Stimulated activated CD8-positive, alpha-beta memory T cell treated with anti-CD3 and anti-CD28 coated beads, Interleukin-4, amount 100 ng/mL, for 1 hour (primary cell): ENCODE measurements at places on chromosomes 16 and 17.
A peak's percentile ranks its signal among the peaks of the same experiment; 100 is the strongest.

DNA sequence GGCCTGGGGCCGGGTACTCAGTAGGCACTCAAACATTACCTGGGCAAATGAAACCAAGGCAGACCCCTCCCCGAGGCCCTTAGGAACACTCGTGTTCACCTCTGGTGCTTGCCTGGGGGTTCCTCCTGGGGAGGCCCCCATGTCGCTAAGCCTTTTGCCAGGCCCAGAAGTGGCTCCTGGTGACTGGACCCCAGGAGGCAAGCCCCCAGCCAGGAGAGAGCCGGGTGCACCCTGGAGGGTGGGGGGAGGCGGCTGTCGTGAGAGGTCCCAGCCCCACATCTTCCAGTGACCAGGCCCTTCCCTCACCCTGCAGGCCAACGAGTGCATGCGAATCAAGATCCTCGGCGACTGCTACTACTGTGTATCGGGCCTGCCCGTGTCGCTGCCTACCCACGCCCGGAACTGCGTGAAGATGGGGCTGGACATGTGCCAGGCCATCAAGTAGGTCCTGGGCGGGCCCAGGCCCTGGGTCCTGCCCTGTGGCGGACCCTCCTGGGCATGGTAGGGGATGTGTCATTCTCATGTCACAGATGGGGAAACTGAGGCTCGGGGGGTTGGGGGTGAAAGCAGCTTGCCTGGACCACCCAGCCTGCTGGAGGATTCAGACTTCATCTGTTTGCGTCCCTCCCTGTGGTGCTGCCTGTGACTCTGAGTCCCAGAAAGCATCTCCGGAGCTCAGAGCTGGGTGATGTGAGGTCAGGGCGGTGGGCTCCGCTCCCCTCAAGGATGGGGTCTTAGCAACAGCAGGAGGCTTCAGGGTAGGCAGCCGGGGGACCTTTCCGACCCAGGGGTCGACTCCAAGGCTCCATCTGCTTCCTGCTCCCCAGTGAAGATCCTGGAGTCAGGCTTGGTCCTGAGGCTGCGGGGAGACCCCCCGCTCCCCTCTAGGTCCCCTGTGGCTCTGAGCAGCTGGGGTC lies 32.5 kb downstream of the ADCY7 start:
- DNase-seq = no peak

DNA sequence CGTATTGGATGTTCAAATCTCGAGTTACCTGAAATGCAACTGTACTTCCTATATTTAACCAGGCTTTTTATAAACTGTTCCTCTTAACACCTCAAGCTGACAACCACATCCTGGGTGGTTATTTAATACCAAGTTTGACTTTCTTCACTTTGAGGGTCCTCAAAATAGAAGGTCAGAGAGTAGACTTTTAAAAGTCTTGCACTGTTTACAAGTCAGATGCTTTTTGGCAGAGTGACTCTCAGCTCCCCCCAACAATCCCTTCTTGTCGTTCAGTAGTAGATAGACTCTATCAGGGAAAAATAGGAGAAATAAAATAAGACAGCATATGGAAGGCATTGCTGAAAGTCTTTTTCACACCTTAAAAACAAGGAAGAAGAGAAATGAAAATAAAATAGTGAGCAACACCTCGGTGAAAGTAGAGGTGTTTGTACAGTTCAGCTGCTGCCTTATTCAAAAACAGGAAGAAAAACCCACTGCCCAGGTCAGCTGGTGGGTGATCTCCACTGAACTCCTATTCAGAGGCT lies 650.4 kb downstream of the WWOX start:
- no peak for DNase-seq

DNA sequence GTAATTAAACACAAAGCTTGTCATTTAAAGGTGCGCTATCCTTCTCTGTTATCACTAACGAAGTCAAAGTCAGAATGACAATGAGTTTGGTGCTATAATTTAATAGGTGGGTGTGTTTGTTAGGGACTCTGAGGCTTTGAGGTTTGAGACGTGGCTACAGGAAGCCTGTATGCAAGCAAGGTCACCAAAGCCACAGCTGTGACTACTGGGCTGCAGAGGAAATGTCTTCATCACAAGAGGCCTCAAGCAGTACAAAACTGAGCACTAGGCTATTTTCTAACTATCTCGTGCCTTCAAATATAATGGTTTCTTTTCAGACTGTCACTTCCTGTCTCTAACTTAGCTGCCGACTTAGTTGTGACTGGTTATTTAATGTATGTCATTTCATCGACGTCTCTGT lies 141.2 kb downstream of the AATF start:
- peak; percentile 30 for DNase-seq

- no peak for DNase-seq
Observed at GRCh38 chr16:27410761-27411160, 8.8 kb downstream of the IL21R start.

DNA sequence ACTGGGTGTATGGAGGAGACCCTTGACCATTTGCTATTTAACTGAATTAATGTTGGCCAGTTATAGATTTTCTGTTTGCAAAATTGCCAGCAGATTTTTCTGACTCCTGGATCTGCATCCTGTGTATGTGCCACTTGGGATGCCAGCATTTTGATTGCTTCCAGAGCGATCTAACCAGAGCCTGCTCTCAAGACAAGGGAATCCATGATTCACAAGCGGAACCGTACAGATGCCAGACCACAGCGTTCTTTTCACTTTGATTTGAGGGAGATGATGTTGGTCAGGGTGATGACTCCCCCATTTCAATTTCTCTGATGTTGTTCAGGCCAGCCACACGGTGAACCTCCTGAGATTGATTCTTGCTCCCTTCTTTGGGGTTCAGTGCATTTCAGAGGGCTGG lies 228.7 kb downstream of the CDH13 start:
- no peak for DNase-seq

GRCh38 chr16:11238272-11239202 lies 17.5 kb downstream of the SOCS1 start:
- no peak for DNase-seq

DNA sequence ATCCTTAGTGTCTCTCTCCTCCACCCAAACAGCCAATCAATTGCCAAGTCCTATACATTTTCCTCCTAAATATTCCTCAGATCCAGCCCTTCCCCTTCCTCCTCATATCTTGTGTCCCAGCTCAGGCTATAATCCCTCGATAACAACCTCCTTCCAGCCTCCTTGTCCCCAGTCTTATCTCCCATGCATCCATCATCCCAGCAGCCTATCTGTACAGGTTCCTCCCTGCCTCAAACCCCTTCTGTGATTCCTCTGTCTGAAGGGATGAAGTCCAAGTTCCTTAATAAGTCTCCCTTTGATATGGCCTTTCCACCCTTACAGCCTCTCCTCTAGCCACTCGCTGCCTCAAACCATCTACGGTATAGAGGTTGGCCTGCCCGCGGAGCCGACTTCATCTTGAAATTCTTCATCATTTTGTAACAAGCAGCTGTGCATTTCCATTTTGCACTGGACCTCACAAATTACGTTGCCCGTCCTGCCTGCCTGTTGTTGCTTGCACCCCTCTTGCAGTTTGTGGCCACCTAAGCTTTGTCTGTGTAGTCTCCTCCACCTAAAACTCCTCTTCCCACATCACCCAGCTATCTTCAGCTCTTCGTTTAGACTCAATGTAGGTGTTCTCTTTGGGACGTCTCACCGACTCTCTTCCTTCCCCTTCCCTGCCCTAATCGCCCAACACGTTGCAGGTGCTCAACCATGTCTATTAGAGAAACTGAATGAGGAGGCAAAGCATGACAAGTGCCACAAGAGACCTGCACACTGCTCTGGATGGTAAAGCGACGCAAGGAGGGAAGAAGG lies 786 bp upstream of the CDK5RAP3 start:
- DNase-seq = no peak

- no peak for DNase-seq
Observed at GRCh38 chr17:12959441-12959840, 58.4 kb downstream of the ELAC2 start.

DNA sequence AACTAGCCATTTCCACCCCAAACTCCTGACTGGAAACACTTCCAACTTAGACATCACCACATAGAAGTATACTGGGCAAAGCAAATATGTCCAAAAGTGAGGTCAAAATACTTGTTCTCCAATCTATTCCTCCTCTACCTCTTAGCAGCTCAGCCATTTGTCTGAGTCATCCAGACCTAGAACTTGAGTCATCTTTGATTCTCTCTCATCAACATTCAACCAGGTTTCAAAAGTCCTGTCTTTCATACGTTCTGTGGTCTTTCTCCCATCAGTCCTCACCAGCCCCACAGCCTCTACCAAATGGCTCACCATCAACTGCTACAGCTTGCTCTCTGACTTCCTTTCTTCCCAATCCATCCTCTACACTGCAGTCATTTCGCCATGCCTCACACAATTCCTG lies 6.8 kb downstream of the ANKFY1 start:
- no peak for DNase-seq

DNA sequence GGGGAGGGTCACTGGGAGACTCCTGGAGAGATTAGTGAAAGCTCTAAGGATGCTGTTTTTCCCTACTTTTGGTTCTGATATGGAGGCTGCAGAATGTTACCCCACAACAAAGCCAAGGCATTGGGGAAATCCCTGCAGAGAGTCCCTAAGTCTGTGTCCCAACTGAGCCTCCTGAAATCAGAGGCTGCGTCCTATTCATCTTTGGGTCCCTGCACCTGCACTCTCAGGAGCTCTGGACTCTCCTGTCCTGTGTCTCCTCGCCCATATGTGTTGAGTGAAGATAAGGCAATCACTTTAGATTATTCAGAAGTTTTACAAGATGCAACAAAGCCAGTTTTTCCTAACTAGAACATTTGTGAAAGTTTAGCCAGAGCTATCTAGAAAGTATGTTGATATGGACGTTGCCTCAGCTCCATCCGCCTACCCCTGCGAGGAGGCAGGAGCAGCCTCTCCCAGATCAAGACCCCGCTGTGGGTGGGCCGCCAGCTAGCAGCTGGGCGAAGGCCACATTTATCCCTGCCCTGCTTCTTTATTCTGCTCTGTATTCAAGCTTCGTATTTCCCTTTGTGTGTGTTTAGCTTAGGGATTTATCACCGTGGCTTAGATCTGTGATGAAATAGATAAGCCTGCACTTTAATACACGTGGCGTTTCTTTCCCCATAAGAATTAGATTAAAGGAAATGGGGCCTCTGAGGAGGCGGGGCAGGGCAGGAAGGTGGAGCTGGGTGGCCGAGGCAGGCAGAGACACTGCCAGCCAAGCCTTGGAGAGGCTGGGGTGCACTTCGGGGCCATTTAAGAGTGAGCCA lies 37.4 kb downstream of the SHISA6 start:
- DNase-seq = no peak

DNA sequence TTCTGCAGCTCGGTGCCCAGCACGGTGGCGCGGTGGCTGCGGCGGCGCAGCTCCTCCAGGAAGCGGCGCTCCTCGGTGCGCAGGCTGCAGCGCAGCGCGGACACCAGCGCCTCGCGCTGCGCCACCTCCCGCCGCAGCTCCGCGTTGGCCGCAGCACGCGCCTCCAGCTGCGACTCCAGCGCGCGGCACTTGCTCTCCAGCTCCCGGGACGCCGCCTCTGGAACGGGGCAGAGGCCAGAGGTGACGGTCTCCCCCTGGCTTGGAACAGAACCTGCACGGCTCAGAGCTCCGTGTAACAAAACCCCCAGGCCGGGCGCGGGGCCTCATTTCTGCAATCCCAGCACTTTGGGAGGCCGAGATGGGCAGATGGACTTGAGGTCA lies 13.2 kb upstream of the CLUH start:
- no peak for DNase-seq

DNA sequence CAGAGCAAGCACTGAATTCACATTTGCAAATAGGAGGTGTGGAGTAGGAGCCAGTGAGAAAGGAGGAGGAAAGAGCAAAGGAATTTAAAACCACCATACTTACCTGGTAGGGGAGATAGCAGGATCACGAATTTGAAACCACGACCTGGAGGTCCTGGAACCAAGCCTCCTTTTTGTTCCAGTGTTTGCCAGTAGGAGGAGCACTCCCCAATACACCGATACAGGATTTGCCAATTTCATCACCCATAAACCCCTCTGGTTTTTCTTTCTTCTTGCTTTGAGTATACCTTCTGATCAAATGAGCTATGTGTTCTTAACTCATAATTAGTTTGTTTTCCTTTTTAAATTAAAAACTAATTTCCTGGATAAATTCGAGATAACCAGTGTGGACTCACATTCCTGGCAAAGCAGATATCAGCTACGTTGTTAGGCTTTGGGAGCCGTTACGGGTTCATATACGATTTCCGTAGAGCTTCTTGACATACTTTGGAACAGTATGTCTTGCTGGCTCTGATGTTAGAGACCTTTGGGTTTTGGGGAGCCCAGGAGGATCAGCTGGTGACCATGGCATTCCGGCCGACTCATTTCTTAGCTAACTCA lies 22.7 kb downstream of the BCO1 start:
- no peak for DNase-seq

DNA sequence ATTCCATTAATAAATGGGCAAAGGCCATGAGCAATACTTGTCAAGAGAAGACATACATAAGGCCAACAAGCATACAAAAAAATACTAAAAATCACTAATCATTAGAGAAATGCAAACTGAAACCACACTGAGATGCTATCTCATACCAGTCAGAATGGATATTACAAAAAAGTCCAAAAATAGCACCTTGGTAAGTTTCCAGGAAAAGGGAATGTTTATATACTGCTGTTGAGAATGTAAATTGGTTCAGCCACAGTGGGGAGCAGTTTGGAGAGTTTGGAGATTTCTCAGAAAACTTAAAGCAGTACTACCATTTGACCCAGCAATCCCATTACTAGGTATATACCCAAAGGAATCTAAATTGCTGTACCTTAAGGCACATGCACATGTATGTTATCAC lies 467.7 kb downstream of the CDH11 start:
- DNase-seq = no peak

DNA sequence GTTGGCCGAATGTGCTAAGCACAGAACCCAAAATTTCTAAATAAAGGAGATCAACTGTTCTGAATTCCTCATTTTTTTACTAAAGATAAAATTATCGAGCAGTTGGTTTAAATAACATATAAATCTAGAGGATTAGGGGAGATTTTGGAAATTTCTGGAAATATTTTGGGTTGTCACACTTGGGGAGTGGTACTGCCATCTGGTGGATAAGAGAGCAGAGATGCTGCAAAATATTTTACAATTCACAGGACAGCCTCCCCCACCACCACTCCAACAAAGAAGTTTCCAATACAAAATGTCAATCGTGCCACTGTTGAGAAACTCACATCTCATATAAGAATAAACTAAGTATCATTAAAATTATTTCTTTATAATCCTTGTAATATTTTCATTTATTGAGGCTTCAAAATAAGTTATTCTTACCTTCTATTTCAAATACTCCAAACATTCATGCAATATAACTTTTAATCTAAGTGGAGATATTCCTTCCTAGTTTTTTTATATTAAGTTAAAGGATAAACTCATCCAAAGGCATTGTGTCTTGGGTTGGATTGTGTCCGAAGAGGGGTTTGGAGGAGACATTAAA lies 17.0 kb upstream of the ABCA8 start:
- no peak for DNase-seq

DNA sequence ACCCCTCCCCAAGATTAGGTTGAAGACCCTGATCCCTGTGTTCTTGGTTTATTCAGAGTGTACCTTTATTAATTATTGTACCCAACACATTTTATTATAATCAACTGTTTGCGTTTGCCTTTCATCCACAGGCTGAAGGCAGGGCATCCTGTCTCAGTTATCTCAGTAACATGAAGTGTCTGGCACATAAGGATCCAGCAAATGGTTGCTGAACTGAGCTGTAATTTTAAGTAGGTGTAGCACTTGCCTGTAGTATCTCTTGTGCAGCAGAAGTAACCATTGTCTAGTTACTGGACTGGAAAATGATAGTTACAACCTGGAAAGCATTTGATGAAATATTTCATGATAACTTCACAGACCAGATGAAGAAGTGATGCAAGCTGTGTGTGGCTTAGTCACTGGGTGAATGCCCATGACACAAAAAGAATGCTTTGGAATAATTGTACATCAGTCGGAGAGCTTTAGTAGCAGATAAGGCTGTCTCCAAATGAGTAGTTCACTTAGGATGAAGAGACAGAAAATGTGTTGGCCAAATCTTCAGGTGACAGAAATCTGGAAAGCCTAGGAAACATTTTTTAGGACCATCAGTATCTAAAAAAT lies 56.6 kb downstream of the ESRP2 start:
- no peak for DNase-seq
